Brain pericyte (primary cell): ENCODE measurements at places on chromosomes 5 and 9.

DNA sequence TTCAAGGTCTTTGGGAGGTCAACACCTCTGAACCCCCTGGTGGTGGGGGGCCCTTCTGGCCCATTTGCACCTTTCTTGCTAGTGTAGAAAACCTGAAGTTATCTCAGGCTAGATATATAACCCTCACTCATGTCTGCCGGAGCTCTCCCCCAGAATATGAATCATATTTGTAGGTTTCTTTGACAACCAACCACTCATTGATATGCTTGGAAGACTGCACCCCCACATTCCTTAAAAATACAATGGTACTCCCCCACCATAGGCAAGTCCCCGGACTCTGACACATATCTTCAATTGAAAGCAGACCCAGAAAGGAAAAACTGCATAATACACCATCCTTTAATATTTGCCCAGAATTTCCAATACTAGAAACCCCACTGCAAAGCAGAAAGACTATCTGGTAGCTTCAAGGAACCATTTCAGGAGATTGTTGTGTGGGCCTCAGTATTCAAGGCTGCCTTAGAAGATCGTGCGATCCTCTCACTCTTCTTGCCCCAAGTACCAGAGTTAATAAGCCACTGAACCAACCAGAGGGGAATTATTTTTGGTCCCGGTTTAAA lies 978 bp upstream of the UBE2B start:
- DNase-seq, result no peak

DNA sequence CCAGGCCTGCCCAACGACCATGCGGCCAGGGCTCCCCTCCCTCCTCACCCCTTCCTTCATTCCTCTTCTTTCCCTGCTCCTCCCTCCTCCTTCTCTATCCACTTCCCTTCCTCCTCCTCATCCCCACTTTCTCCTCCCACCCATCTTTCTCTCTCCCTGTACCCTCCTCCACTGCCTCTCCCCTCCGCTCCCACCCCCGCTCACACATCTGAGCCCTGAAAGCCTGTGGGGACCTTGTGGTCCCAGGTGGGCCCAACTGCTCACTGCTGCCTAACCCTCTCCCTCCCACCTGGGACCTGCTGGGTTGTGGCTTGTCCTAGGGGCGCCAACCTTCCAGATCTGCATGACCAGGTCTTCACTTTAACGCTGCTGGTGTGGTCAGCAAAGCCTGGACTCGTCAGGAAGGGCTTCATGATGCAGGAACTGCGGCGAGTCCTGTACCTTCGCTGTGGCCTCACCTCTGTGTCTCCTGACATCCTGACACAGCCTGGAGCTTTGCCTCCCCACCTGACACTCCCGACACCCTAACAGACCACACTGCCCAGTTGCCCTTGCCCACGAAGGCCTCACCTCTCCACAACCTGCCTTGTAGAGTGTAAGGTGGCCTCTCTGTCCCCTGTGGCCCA lies 34.6 kb downstream of the C5orf15 start:
- DNase-seq, result no peak

DNA sequence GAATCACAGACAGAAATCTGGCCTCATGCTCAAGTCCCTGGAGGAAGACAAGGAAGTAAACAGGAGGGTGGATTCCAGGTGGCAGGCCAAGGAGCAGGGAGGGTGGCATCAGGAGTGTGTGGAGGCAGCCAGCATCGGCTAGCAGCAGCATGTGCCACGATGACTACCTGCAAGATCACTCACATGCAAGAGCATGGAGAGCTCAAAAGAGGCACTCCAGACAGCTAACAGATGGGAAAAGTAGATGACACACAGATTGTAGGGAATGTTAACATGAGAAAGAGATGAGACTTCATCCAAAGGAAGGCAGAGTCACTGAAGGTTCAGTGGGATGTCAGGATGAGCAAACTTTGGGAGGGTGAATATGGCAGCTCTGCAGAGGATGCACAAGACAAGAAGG lies 104.3 kb downstream of the SEMA5A start:
- no peak for DNase-seq

DNA sequence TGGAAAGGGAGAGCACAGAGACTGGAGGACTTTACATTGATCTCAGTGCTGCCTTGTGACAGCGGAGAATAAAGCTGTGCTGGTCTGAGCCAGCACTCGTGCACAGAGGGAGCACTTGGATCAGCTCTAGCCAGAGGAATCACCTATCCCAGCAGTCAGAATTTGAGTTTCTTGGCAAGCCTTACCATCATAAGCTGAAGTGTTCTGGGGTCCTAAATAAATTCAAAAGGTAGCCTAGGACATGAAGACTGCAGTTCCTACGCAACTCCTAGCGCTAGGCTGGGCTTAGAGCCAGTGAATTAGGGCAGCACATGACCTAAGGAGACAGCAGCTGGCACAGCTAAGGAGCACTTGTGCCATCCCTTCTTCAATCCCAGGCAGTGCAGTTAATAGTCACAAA lies 119.5 kb downstream of the HMHB1 start:
- DNase-seq, result no peak

- no peak for DNase-seq
Observed at GRCh38 chr5:172846249-172846648, 12.2 kb downstream of the ERGIC1 start.

DNA sequence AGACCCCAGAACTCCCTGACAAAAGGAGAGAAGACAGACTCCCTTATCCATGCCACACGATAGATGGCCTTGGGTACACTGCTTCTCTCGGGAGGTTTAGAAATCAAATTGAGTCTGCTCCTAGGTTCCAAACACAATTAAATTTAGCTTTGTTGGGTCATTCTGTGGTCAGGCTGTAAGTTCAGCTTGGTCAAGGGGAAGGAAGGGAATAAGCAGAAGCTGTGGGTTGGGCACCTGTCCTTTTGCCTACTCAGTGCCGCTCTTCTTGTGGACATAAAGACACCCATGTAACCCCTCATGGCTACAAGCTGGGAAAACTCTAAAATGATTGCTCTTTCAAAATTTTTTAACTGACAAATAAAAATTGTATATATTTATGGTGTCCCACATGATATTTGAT lies 19.1 kb upstream of the AK3 start:
- no peak for DNase-seq

DNA sequence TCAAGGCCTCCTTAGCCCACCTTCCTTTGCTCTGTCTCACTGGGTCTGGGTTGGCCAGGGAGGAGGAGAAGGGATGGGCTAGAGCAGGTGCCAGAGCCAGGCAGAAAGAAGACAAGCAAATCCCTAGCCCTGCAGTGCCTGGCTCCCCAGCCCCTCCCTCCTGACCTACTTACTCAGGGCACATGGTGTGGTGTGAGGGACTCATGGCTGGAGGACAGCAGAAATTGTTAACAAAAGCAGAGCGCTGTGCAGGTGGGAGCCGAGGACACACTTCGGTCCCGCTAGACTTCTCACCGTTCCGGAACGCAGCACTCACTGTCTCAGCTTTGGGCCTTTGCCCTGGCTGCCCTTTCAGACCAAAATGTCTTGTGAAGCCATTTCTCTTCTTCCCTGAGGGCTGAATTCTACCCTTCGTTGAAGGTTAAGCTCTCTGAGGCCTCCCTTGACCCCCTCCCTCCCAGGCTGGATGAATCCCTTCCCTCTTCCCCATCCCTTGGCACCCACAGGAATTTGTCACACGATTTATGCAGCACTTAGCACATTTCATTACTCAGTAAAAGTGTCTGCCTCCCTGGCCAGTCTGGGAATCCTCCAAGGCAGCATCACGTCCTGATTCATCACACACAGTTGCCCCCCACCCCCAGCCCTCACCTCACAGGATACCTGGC lies 263.9 kb upstream of the TRPC7 start:
- no peak for DNase-seq

DNA sequence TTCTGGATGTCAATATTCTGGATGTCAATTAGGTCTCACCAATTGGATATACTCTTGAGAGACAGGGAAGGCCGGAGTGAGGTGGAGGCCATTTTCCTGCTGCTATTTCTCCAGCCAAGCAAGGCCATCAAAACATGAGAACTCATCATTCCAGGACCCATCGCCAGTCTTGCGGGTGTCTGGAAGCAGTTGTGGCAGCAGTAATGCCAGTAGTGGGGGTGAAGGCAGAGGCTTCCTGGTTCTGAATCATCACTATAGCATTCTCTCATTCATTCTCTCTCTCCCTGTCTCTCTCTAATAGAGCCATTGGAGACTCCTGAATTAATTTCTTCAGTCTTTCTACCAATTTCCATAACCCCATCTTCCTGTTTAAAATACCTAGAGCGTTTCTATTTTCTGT lies 71.8 kb downstream of the EGFLAM start:
- no peak for DNase-seq

- no peak for DNase-seq
Observed at GRCh38 chr9:104853159-104853558, 74.8 kb downstream of the ABCA1 start.

GRCh38 chr9:131625790-131626670 lies 80.7 kb downstream of the PRRT1B start:
- no peak for DNase-seq

DNA sequence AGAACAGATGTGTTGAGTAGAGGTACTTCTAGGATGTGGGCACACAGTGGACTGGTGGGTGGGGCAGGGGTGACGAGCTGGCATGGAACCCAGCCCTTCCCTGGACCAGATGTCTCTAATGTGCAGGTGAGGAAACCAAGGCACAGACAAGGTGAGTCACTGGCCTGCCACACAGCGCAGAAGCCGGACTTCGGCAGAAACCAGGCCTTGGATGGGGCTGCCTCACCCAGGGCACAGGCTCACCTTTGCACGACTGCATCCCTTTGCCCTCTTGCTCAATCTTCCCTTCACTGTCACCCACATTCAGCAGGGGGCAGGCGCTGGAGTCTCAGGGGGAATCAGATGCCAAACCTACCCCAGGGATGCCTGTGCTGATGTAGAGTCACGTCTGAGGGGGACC lies 65.4 kb upstream of the LMX1B start:
- DNase-seq, result no peak

DNA sequence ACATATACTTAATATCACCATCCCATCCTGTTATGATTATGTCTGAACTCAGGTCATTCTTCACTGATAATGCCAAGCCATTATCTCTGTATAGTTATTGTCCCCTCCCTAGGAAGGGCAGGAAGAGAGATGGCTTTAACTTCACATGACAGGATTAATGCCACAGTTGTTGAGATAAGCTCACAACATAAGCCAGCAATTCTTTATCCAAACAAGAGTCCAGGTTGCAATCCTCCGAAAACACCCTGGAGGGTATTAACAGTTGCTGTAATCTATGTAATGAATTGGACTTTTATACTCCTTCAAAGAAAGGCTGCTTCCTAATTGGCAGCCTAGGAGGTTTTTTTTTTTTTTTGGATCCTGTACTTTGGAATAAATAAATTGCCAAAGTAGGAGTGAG lies 779.4 kb downstream of the SEMA5A start:
- DNase-seq, result no peak

- DNase-seq, result no peak
Observed at GRCh38 chr9:101027733-101028345, 688 bp upstream of the PLPPR1 start.

- DNase-seq, result no peak
Observed at GRCh38 chr5:63959177-63959982, 2.9 kb downstream of the HTR1A start.

GRCh38 chr5:93513298-93513697 lies 67.7 kb downstream of the NR2F1-AS1 start:
- no peak for DNase-seq

GRCh38 chr5:138789771-138790242 lies 36.6 kb downstream of the CTNNA1 start:
- DNase-seq, result no peak

- no peak for DNase-seq
Observed at GRCh38 chr5:132056610-132057497, 3.6 kb upstream of the IL3 start.

- DNase-seq, result no peak
Observed at GRCh38 chr9:130263601-130264413, 1.8 kb upstream of the HMCN2 start.

DNA sequence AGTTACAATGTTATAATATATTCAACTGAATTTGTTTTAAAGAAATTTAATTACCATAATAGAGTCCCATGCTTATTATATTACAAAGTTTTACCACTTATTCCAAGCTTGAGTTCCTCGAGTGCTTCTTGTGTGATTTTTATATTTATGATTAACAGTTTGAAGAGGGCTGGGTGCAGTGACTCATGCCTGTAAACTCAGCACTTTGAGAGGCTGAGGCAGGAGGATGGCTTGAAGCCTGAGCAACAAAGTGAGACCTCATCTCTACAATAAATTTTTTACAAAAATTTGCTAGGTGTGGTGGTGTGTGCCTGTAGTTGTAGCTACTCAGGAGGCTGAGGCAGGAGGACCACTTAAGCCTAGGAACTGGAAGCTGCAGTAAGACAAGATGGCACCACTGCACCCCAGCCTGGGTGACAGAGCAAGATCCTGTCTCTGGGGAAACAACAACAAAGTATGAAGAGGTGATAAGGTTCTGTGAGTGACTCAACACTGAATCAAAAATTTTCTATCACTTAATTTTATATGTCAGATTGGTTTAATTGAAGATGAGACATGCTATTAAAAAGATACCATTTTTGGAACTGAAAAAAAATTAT lies 9.2 kb downstream of the POC5 start:
- no peak for DNase-seq

DNA sequence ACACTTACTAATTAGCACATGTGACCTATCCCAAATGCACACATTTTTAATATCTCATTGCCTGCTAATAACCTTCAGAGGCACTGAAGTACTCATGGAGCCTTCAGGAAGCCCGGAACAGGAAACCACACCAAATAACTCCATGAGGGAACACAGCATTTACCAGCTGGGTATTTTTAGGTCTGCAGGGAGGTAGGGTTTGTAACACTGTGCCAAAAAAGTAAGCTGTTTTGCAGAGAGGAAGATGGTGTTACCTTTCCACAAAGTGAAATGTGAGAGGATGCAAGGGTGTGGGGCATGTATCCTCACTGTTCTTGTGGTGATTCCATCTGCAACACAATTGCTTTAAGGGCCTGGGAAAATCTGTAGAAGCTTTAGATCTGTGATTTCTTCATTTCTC lies 64.4 kb downstream of the NUDT12 start:
- DNase-seq, result no peak

GRCh38 chr5:67799732-67800234 lies 415.8 kb upstream of the PIK3R1 start:
- no peak for DNase-seq

DNA sequence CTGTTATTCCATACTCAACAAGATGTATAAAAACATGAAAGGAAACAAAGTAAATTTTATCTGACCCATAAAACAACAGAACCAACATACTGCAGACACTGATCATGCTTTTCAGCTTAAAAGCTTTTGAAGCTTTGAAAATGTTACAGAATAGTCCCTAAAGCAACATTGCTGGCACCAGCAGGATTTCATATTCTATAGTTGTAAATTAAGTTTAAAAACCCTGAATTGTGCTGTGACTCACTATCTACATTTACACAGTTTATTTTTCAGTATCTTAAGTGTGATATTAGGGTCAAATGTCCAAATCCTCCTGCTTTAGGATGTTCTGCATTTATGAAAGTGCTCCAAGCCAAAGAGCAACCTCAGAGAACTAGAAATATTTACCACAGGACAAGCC lies 59.9 kb downstream of the ZFR start:
- DNase-seq, result no peak

- DNase-seq, result no peak
Observed at GRCh38 chr9:132880324-132880661, 1.6 kb downstream of the SPACA9 start.
